ENCODE measurements at places on chromosomes 13 and 19.
A peak's percentile ranks its signal among the peaks of the same experiment; 100 is the strongest.

- peak; percentile 63 for DNase-seq
Measured at GRCh38 chr19:4866595-4867424, 657 bp downstream of the PLIN3 start.

GRCh38 chr13:114259374-114259773 is 22.0 kb upstream of the UPF3A start:
- no peak for DNase-seq

- DNase-seq, result no peak
Measured at GRCh38 chr19:55336101-55336500, 3.6 kb upstream of the KMT5C start.

DNA sequence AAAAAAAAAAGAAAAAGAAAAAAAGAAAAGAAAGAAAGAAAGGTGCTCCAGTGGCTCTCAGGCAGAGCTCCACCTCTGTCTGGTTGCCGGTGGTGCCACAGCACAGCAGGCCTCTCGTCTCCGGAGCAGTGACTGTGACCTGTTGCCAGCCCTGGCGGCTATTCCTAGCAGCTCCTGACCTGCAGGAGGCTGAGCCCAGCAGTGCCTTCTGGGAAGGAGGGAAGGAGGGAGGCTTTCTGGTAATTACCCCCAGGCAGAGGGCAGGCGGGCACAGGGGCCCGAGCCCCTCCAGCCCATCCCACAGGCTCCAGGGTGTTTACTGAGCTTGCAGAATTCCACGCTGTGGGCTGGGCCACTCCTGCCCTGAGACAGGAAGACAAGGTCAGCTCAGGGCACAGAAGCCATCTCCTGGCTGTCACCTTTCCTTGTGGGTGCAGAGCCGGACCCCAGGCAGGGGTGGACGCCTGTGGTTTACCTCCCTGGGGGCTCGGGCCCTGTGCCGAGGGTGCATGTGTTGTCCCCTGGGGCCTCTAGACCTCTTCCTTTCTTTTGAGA is 77.9 kb downstream of the GNG7 start:
- DNase-seq, result no peak

- DNase-seq, result no peak
Measured at GRCh38 chr19:1780272-1780958, 27.1 kb downstream of the ONECUT3 start.

DNA sequence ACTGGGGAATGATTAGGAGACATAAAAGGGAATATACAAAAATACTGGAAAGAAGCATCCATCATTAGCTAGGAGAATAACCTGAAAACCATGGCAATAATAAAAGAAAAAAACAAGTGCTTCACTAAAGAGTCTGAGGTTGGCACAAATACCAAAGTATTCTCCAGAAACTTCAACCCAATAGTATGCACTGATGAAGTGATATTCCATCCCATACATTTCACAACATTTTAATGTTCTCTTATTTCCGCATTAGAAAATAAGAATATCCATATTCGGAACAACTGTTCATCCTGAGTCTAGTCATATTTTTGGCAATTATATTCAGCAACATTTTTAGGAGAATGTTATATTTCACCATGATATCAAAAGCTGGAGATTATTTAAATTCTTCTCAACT is 116.2 kb downstream of the POSTN start:
- DNase-seq, result no peak

- no peak for DNase-seq
Measured at GRCh38 chr13:39336937-39337336, 266.1 kb downstream of the LHFPL6 start.

GRCh38 chr19:46346821-46347571 is at the start of gene PPP5C:
Gene PPP5C (plus strand): TSS chr19:46347087. CDS start chr19:46347097, 10 bp downstream.
- DNase-seq, result peak; percentile 95

DNA sequence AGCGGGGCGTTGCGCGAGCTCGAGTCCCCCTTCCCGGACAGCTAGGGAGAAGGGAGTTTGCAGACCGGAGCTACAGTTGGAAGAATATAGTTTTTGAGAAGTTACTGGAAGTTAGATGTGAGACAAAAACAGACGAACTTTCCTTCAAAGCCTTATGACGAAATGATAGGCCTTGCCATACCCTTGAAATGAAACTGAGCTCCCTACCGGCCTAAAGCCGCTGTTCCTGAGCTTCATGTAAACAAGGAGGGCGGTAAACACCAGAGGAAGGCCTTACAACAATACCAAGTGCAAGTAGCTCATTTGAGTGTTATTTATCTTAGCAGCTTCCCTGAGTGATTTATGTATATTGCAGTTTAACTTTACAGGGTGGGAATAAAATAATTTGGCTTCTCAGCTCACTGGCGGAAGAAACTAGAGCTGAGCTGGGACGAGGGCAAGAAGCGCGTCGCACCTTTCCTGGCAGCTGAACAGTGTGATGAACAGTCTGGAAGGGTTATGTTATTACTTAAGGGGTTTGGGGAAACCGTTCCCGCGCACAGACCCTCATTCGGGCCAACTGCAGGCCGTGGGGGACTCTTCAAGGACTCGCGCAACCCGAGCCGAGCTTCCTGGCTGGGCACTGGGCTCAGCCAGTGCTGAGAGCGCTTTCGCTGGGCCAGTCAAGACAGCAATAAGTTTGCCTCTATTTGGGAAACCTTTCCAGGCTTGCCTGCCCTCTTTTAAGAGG is 111.2 kb downstream of the KCNRG start:
- DNase-seq, result peak; percentile 54

DNA sequence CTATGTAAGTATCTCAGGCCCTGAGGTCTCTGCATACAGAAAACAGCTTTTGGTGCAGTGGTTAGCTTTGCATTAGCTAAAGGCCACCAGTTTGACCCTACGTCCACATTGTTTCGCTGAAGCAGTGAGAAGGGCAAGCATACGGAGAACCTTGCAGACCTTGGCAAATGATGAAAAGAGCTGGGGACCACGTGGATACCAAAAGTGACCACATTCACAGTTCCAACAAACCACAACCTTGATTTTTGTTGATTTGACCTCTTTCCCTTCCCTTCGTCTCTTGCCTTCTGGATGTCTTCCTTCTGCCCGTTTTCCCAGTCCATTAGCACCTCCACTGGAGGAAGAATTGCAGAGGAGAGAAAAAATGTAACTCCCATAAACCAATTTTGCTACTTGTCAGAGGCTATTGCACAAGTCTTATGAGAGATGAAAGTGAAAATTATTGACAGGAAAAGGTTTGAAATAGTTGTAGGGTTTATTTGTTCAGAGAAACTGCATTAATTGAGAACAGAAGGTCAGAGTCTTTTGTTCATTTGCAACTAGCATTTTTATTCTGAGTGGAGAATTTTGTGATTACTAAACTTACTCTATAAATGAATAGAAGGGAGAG is 293.9 kb upstream of the HTR2A start:
- no peak for DNase-seq

GRCh38 chr13:24104723-24105122 is 55.8 kb upstream of the SPATA13 start:
- DNase-seq, result no peak

DNA sequence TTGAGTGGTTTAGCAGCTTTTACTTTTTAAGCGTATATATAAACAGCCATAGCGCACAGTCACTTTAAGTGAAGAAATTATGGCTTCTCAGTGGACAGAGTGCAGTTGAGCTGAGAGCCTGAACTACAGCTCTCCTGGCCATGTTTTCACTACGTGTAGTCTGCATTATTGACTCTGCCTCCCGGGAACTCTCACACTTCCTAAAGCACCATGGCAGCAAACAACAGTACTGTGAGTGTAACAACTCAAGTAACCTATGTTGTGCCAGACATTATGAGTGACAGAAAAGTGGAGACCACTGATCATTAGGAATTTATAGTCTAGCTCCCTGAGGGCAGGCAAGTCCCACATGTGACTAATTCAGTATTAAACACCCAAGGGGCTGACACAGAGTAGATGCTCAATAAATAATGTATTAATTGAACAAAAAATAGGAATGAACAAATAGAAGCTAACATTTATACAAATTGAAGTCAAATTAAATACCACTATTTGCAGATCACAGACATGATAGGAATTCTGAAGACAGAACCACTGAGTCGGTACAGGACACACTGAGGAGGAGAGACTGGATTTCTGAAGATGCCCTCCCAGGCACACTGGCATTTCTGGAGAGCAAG is 19.7 kb downstream of the EFNB2 start:
- no peak for DNase-seq

DNA sequence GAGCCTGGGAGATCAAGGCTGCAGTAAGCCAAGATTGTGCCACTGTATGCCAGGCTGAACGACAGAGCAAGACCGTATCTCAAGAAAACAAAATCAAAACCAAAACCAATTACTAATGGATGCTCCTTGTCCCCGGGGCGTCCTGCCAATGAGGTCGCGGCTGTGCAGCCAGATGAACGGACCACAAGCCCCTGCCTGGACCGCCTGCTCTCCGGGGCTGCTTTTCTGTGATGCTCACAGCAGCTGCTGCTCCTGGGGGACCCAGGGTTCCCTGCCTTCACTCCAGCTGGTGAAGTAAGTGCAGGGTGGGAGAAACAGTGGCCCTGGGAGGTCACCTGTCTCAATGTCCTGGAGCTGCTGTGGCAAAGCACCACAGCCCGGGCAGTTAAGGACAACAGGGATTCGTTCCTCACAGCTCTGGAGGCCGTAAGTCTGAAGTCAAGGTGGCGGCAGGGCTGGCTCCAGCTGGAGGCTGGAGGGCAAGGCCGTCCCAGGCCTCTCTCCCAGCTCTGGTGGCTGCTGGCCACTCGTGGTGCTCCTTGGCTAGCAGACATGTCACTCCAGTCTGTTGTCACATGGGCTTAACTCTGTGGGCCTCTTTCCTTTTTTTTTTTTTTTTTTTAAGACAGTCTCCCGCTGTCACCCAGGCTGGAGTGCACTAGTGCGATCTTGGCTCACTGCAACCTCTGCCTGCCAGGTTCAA is 10.1 kb downstream of the COPE start:
- no peak for DNase-seq

GRCh38 chr19:1094655-1094977 is 559 bp downstream of the POLR2E start:
- no peak for DNase-seq

GRCh38 chr13:44834404-44834803 is 154.9 kb downstream of the NUFIP1 start:
- no peak for DNase-seq

GRCh38 chr19:1295169-1296012 is 9.7 kb downstream of the EFNA2 start:
- no peak for DNase-seq

- DNase-seq, result no peak
Measured at GRCh38 chr13:46040763-46041162, 11.8 kb downstream of the ZC3H13 start.

DNA sequence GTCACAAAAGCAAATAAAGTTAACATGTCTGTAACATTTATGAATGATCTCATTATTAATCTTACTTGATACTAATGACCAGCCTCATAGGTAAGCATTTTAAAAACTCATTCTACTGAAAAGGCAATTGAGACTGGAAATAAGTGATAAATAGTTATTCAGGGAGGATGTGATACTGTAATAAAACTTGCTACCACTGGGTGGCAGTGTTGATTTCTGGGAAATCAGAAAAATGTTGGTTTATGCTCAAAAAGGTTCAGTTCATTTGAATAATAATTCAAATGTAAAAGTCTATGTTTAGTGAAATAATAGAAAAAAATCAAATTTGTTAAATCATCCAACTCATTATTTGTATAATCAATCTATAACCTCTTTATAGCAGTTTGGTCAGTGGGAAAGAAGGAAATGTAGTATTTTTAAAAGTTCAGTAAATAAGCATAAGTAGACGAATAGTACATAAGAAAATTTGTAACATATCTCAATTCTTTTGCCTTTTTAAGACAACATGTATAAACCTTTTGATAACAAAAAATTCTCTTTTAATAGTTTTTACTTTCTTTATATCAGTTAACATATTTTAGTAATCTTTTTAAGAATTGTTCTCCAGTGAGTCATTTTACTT is 9.6 kb downstream of the ABHD13 start:
- no peak for DNase-seq

Measured in left hindlimb (tissue), 1 donor.